Immature natural killer cell (primary cell): ENCODE measurements at places on chromosomes 1 and 21.

GRCh38 chr1:39214998-39215873 is 10.7 kb downstream of the MACF1 start:
- peak; percentile 45 for DNase-seq

DNA sequence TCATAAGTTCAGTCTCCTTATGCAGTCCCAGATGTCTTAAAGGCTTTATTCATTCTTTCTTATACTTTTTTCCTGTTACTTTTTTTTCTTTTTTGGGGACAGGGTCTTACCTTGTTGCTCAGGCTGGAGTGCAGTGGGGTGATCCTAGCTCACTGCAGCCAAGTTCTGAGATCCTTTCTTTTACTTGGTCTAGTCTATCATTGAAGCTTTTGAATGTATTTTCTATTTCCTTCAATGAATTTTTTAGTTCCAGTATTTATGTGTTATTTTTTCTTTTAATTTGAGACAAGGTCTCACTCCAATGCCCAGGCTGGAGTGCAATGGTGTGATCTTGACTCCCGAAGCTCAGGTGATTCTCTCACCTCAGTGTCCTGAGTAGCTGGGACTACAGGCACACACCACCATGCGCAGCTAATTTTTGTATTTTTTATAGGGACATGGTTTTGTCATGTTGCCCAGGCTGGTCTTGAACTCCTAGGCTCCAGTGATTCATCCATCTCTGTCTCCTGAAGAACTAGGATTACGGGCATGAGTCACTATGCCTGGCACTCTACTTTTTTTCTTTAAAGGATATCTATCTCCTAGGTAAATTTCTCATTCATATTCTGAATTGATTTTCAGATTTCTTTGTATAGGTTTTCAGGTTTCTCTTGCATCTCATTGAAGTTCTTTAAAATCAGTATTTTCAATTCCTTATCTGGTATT is 26.1 kb upstream of the GTF2B start:
- DNase-seq = no peak

DNA sequence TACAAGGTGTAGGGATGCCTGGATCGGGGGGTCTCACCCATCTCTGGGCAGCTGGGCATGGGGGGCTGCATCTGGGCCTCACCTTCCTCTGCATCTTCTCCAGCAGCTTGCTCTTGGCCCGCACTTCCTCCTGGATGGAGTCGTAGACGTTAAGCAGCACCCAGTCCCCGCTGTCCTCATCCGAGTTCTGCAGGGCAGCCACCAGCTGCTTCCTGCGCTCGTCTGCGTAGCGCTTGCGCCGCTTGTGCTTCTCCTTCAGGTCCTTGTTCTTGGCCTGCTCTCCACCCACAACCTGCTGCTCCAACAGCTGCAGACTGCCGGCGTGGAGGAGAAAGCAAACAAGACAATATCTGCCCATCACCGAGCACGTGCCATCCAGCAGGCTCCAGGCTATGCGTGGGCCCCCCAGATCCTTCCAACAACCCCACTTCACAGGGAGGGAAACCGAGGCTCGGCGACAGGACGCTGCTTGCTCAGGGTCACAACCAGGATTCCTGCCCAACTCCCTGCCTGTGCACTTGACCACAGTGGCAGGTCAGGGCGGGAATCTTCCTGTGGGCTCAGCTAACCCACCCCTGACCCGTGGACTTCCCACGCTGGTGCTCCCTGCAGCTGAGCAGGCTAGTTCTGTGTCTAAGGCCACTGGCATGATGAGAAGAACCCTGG is 21.5 kb upstream of the DDOST start:
- no peak for DNase-seq

- no peak for DNase-seq
Measured at GRCh38 chr1:235852887-235853286, 13.8 kb downstream of the LYST start.

- DNase-seq = no peak
Measured at GRCh38 chr1:245684166-245684565, 529.4 kb downstream of the KIF26B start.

GRCh38 chr1:181250038-181250437 is 161.5 kb downstream of the IER5 start:
- no peak for DNase-seq

DNA sequence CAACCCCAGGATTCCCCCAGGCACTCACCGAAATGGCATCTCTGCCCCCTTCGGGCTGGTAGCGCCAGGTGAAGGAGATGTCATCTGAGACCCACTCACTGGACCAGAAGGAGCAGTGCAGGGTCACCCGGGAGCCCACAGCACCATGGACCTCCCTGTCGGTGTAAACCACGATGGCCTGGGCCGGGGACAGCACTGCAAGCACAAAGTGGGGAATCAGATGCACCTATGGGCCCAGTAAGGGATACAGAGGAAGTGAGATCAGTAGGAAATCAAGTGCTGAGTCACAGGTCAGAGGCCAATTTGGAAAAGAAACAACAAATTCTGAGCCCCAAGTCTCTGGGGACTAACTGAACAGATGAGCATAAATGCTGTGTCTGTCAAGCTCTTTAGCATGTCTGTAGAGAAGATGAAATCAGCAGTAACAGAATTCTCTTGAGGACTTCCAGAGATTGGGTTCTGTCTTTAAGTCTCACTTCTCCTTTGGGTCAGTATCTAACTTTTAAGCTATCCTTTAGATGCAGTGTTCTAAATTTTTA is 2.5 kb downstream of the MPZ start:
- peak; percentile 14 for DNase-seq

DNA sequence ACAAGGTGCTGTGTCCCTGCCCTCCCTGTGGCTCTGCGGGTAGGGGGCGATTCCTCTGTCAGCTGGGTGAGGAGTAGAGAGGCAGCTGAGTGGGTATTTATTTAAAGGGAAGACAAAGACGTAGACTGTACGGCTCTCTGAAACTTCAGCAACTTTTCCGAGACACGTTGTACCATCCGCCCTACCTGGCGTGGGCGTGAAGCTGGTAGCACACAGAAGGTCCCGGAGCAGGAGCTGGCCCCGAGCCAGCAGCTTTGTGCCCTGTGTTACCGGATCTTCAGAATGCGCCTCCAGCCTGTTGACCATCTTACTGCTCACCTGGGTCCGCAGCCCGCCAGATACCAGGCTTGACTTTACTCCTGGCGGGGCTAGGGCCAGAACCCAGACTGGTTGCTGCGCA is 34.9 kb downstream of the PRKCZ start:
- no peak for DNase-seq

- no peak for DNase-seq
Measured at GRCh38 chr1:162904023-162904422, 43.0 kb upstream of the CCDC190 start.

GRCh38 chr1:244709076-244709475 is 56.1 kb downstream of the DESI2 start:
- no peak for DNase-seq

DNA sequence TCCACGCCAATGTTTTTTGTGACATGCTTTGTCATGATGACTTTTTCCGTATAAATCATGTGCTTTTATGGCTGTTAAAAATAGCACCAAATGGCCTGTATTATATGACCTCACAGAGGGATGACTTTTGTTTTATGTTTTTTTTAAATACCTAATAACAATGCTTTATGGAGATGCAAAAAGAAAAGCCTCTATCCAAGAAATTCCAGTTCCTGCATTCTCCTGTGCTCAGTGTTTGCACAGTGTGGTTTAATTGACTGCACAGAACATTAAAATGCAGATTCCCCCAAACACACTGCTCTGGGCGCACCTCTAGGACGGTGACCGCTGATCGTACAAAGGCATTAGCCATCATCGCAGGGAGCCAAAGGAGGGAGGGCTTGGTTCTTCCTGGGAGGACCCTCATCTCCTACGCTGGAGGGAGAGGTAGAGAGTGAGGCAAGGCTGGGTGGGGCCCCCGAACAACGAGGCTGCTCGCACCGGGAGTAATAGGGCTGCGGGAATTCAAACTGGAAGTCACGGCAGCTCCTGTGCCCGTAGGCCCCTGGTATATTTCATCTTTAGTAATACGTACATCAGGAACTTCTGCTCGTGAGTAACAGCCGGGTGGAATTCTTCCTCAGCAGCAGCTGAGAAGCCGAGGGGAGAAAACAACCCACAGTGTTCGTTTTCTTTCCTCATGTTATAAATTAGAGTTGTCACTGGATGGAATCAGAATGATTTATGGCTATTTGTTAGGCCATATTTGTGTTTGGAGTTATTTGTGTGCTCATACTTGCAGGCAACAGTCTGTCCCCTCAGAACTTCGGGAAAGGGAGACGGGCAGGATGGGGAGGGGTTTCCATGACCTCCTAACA is 465.6 kb downstream of the CAMTA1 start:
- no peak for DNase-seq

DNA sequence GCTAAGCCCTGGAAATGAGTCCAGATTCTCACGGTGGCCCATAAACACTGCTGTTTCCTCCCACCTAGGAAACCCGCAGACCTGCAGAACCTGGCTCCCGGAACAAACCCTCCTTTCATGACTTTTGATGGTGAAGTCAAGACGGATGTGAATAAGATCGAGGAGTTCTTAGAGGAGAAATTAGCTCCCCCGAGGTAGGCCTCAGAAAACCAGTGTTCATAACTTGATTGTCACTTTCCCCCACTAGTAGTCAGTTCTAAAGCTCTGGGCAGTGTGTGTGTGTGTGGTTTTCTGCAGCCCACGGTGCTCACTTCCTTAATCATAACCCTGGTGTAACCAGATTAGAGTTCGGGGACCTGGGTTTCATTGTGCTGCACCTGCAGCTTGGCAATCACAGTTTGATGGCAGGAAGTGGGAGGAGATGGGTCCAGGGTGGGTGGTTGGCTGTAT is 39.1 kb downstream of the CLIC6 start:
- DNase-seq = no peak

GRCh38 chr1:63316598-63316983 is 5.8 kb upstream of the FOXD3 start:
- DNase-seq = no peak

DNA sequence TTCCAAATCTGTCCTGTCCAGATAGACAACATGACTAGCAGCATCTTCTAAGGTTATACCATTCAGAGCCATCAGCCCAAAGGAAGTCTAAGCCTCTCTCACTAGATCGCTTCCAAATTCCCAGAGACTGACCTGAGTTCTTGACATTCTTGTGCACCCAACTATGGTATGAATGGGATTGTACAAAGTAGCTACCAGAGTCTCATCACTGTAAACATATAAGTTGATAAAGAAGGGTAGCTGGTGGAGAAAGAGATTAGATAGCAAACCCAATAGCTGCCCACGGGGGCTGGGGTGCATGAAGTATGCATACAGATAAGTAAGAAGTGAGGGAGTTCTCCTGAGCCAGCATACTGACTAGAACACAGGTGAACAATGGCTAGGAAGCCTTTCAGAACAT is 180.0 kb downstream of the PLPP3 start:
- DNase-seq = no peak

- no peak for DNase-seq
Measured at GRCh38 chr1:39501666-39502065, 10.2 kb downstream of the BMP8A start.
